ENCODE measurements at places on chromosomes 4 and X.

GRCh38 chr4:176230836-176231235 is 35.5 kb upstream of the SPATA4 start:
- no peak for DNase-seq

- peak; percentile 60 for DNase-seq
Measured at GRCh38 chr4:169314906-169315305, 44.1 kb upstream of the SH3RF1 start.

DNA sequence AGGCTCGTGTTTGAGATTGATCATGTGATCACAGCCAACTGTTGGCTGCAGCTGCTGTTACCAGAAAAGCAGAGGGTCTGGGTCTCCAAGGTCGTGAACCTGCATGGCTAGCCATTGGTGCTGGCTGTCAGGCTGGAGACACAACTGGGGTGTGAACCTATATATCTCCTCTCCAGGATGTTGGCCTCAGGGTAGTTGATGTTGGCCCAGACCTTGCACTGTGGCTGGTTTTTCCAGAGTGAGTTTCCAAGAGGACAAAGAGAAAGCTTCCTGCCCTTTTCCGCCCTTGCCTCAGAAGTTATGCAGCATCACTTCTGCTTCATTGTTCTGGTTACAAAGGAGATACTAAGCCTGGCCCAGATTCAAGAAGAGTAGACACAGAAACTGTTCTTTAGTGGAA is 607.8 kb upstream of the HS3ST1 start:
- DNase-seq, result no peak

- DNase-seq, result no peak
Measured at GRCh38 chr4:46992338-46992737, 1.0 kb downstream of the GABRA4 start.

GRCh38 chrX:38247051-38247450 is 26.4 kb upstream of the SRPX start:
- no peak for DNase-seq

- DNase-seq, result no peak
Measured at GRCh38 chrX:149248073-149248625, 257.0 kb downstream of the IDS start.

GRCh38 chr4:108628411-108628810 is 8.0 kb downstream of the RPL34 start:
- no peak for DNase-seq

GRCh38 chr4:165345666-165346417 is 18.4 kb downstream of the MSMO1 start:
- DNase-seq, result no peak

GRCh38 chr4:22348410-22348809 is 167.5 kb downstream of the ADGRA3 start:
- no peak for DNase-seq

- DNase-seq, result no peak
Measured at GRCh38 chr4:172652369-172652768, 516.2 kb upstream of the GALNT7 start.
